ENCODE measurements at places on chromosomes 2 and 18.
A peak's percentile ranks its signal among the peaks of the same experiment; 100 is the strongest.

- DNase-seq: no peak
Observed at GRCh38 chr18:69882965-69883668, 64.6 kb downstream of the CD226 start.

GRCh38 chr2:159035790-159036411 is 67.5 kb downstream of the TANC1 start:
- peak; percentile 80 for DNase-seq

DNA sequence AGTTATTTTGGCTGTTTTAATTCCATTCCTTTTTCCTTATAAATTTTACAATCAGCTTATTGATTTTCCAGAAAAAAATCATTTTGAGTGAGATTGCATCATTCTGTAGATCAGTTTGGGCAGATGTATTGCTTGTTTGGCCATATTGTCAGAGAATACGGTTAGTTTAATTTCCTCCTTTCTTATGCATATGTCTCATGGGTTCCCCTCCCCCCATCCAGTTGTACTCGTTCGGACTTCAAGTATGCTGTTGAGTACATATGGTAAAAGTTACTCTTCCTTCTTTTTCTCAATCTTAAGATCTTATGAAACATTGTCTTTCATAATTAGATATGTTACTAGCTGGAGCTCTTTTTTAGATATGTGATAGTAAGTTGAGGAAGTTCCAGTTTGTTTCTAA is 131.2 kb upstream of the TTC27 start:
- peak; percentile 2 for DNase-seq

- no peak for DNase-seq
Observed at GRCh38 chr18:5979971-5980457, 84.7 kb upstream of the TMEM200C start.
